Keratinocyte (primary cell): ENCODE measurements at places on chromosomes 13 and 19. TPM values are rescaled to one million over a fixed set of nuclear protein-coding genes. Genes with fewer than 3 reads are reported as not detected.

Gene CEACAM3
- polyA plus RNA-seq: not detected in 3 replicates

Gene DAPK3
- polyA plus RNA-seq: 57.3 to 94.7 TPM (median 60.8 TPM) in 3 replicates

Gene GIPR
- 0.97 to 2.2 TPM (median 1.4 TPM) in 3 replicates for polyA plus RNA-seq

Gene FOSB
- polyA plus RNA-seq: 0.27 to 4.6 TPM (median 3.9 TPM) in 3 replicates

Gene TRIM13
- 17.2 to 26.5 TPM (median 22.6 TPM) in 3 replicates for polyA plus RNA-seq

Gene SMARCA4
- 30.8 to 61.8 TPM (median 33.1 TPM) in 3 replicates for polyA plus RNA-seq
